Left ventricle myocardium inferior (tissue), 1 donor: ENCODE measurements at places on chromosomes 4 and X.

GRCh38 chr4:108191269-108191914, 22.7 kb upstream of the LEF1 start:
- DNase-seq, result no peak

GRCh38 chrX:121036137-121036536, 11.3 kb upstream of the GLUD2 start:
- DNase-seq, result no peak

DNA sequence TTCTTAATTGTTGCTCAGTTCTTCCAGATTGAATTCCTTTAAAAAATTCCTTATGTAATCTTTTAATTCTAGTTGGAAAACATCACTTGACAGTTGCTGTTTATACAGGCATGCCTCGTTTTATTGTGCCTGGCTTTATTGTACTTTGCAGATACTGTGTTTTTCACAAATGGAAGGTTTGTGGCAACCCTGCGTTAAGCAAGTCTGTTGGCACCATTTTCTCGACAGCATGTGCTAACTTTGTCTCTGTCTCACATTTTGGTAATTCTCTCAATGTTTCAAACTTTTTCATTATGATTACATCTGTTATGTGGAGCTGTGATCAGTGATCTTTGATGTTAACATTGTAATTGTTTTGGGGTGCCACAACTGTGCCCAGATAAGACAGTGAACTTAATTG, 33.4 kb downstream of the ZCCHC12 start:
- no peak for DNase-seq

GRCh38 chrX:149010013-149010852, 494.9 kb downstream of the IDS start:
- no peak for DNase-seq

DNA sequence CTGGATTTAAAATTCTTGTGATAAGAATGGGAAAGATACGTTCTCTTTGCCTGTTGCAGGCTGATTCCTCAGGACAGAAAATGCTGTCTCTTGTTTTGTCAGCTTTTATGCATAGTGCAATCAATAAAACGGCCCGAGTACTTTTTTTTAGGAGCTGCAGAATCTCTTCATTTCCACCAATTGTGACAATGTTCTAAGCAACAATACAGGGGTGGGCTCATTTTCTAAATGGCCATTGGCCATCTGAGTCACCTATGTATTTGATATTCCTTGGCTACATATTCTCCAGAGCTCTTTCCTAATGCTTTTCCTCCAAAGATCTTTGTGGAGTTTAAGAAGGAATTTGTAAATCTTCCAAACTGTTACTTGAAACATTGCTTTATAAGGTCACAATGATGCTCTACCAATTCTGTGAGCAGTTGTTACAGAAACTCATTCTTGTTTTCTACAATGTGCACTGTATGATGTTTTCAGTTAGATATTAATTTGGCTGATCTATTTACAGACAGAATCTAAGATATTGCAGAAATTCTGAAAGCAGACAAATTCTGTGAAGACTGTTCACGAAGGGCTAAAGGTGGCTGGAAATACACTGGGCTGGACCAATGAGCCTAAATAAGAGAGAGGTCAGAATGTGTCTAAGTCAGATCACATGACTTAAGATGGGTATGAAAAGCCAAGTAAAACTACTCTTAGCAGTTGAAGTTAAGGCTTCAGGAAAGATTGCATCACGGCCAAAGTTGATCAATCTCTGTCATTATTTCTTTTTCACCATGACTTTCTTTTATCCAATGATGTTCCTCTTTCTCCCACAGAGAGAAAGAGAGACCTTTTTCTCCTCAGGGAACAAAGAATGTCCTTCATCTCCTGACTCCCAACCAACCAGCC, 33.4 kb downstream of the TAPT1 start:
- no peak for DNase-seq

- DNase-seq, result no peak
Observed at GRCh38 chr4:189050643-189051042, 890.0 kb upstream of the FRG1 start.

GRCh38 chrX:10677490-10677889, 57.1 kb upstream of the MID1 start:
- DNase-seq, result no peak
